ENCODE measurements at places on chromosomes 4 and X. TPM values are rescaled to one million over a fixed set of nuclear protein-coding genes. Genes with fewer than 3 reads are reported as not detected.

GASK1B gene
- total RNA-seq = 41.5 TPM

SPACA5 gene
- total RNA-seq = not detected

GABRG1 gene
- total RNA-seq = not detected

GLOD5 gene
- 2.5 TPM for total RNA-seq

PNMA3 gene
- 0.12 TPM for total RNA-seq

TMPRSS11F gene
- not detected for total RNA-seq

FTHL17 gene
- total RNA-seq = not detected

IL13RA2 gene
- 2.5 TPM for total RNA-seq

ANK2 gene
- 31.3 TPM for total RNA-seq

F11 gene
- total RNA-seq = 4.6 TPM

ATP6AP2 gene
- total RNA-seq = 135 TPM

GNRHR gene
- not detected for total RNA-seq

HTR2C gene
- total RNA-seq = not detected

GPR119 gene
- not detected for total RNA-seq

DDIT4L gene
- total RNA-seq = 0.55 TPM
